Esophagus mucosa (tissue), 1 donor: ENCODE measurements at places on chromosomes 3 and 15. TPM values are rescaled to one million over a fixed set of nuclear protein-coding genes. Genes with fewer than 3 reads are reported as not detected.

DNA sequence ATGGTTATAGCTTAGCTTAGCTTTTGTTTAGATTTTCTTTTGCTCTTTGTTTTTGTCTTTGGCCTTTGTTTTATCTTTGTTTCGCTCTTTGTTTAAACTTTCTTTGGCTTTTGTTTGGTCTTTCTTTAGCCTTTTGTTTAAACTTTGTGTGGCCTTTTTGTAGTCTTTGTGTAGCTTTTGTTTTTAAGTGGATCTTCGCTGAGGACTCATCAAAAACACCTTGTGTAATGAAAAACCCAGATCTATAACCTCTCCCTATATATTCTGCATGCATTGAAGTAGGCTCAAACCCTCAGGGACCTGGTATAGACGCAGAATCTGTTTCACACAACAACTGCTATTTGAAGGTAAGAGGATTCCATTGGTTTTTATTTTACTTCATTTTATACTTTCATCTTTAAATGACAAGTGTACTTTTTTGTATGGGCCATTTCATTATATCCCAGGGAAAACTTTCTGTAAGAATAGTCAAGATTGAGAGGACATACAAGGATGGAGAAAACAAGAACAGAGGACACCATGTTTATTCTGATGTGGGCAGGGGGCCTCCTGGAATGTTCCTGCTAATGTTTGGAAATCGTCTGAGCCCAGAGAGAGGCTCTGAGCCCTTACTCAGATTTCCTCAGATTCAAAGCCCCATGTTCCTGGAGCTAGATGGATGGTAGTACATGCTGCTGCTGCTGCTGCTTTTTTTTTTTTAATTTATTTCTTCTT, at the start of gene MOBP:
TSS of gene MOBP (plus strand) at position 287 of the 714 bp plus-strand sequence. CDS start 34,390 bp downstream, outside the sequence.
- no peak for ATAC-seq

DNA sequence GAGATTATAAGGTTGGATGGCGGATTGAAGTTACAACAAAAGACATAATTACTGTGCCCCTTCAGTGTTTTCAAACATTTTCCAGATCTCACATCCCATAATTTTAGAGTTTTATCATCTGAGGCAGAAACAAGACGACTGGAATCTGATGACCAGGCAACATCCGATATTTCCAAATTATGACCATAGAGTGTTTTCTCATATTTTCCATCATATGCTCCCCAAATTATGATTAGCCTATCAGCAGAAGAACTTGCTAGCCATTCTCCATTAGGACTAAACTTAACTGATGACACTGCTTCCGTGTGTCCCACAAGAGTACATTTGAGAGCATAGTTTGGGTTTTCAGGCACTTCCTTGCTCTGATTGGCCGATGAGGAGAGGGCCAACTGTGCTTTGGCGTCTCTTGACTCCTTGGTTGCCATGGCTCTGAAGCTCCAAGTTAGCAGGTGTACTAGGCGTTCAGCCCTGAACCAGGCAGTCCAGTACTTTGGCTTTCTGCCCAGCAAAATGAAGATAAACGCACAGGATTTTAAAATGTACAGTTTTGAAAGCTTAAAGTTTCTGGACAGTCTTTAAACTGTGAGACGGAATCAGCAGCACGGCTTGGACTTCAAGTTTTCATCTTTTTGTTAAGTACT, 638 bp downstream of the WDR5B start:
- ATAC-seq, result peak; percentile 62

DNA sequence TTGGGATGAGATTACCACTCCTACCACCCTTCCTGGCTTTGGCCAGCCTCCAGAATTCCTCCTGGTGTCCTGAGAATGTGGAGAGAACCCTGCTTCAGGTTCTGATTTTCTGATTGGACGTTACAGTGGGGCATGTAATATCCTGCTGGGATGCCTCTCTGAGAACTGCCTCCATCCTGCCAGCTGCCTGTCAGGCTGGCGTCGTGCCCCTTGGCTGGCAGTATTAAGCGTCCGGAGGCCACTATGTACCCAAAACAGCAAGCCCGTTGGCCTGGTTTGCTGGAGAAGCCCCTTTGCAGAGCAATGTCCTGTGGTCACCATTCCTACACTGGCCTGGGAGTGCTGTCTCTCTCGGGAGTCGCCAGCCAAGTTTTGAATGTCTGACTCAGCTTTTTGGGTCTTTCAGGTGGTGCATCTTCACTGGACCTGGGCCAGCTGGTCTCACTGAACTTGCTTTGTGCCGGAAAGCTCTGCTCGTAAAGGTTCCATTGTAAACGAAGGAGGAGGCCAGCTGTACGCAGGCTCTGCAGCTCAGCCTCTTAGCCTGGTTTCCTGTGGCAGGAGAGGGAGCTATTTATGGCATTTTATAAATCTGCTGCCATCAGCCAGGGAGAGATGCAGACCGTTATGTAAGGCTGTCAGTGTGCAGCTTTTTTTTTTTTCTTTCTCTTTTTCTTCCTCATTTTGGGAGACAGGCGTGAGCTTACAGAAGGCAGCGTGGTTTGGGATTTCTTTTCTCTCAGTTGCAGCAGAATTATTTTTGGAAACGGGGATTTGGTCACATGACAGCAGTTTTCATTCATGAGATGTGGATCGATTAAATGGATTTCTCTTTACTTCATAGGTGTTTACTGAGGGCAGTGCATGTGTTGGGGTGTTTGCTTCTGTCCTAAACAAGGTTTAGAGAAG, 19.0 kb upstream of the TRAK1 start:
- peak; percentile 59 for ATAC-seq

DNA sequence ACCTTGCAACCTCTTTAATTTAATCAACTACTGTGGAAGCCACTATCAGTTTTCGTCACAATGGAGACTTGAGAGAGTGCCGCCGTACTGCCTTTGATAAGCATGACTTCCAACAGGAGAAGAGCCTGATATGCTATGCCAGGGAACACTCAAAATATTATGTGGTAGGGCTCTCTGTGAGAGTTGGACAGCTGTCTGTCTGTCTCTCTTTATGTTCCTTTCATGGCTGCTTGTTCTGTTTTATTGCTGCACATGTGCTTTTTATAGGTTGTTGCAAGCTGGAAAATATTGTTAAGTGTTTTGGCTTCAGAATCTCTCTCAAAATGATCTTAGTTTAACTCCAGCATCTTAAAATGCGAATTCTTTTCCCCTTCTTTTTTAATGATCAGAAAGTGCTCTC, 249.4 kb upstream of the RARB start:
- ATAC-seq, result no peak

- peak; percentile 70 for ATAC-seq
Observed at GRCh38 chr3:139561959-139562676, 22.6 kb upstream of the RBP1 start.

DNA sequence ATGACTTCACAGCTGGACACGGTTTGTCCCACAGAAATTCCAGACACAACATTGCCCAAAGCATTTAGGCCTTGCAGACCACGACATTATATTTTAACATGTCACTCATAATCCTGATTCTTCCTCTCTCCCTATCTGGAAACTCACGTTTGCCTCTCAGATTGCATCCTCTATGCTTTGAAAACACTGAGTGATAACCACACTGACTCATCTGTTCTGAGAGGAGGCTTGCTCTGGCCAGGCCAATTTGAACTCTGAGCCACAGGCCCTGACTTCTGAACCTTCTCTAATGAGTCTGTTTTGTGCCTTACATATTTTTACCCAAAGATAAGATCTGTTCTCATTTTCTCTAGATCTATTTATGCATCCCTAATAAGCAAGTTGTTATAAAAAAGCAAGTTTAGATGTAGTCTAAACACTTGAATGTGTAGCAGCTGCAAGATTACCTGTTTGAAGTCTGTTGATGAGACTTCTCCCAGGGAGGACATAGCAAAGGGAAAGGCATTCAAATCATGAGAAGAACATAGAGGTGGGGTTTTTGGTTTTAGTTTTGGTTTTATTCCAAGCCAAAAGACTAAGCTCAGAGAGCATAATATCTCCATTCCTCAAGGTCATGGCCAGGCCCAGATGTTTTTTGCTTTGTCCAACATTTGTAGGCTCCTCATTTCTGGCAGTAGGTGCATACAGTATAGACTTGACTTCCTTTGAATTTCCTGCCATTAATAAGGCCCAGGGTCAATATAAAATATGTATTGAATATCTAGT, 234.4 kb upstream of the LRTM1 start:
- no peak for ATAC-seq

- no peak for ATAC-seq
Observed at GRCh38 chr3:160883373-160883772, 127.3 kb downstream of the PPM1L start.

GRCh38 chr3:41893977-41894376, 67.9 kb downstream of the ULK4 start:
- ATAC-seq, result no peak

GRCh38 chr3:147119989-147120388, 286.4 kb downstream of the ZIC4 start:
- ATAC-seq, result no peak

GRCh38 chr3:184746131-184747120, 34.6 kb upstream of the MAGEF1 start:
- peak; percentile 14 for ATAC-seq

GRCh38 chr3:147369231-147369630, 37.1 kb downstream of the ZIC4 start:
- no peak for ATAC-seq

- peak; percentile 82 for ATAC-seq
Observed at GRCh38 chr15:85407421-85408269, 27.2 kb downstream of the AKAP13 start.

DNA sequence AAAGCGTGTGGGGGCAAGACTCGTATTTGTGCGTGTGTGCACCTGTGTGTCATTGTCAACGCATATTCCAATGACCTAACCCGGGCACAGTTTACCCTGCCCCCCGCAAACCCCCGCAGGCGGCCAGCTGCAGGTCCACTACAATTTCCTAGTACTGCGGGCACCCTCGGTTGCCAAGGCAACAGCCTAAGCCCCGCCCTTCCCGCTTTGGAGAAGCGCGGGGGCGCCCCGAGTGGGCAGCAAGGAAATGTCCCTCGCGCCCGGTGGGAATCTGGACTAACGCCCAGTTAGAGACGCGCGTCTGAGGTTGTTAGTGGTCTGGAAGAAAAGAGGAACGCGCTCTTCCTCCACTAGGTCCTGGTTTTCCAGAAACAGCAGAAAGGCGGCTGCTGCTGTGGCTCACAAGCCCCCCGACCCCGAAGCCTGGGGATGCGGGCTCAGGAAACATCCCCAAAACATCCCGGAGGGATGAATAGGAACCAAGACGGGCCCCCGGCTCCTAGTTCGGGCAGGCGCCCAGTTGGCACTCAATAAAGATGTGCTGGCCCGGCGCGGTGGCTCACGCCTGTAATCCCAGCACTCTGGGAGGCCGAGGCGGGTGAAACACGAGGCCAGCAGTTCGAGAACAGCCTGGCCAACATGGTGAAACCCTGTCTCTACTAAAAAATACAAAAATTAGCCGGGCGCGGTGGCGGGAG, 1.1 kb downstream of the ABHD14A start:
- ATAC-seq, result no peak

- no peak for ATAC-seq
Observed at GRCh38 chr3:22361521-22361920, 610.5 kb upstream of the ZNF385D start.

DNA sequence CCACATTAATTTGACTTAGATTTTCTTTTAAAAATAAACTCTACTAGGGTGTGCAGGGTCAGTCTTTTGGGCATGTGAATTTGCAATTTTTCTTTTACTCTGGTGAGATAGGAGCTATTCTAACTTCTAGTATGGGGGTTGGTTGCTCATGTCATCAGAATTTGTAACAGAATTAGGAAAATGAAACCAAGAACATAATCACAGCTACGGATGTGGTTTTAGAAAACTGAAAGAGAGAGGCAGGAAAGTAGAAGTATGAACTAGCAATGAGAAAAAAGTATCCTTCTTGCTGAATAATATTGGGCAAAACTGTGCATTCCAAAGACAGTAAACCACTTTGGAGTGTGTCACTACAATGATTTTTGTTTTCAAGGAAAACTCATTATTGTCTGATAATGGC, 43.3 kb downstream of the ADPGK start:
- ATAC-seq, result no peak

GRCh38 chr15:66778314-66778665, 76.3 kb downstream of the SMAD6 start:
- no peak for ATAC-seq

- no peak for ATAC-seq
Observed at GRCh38 chr3:117548600-117548999, 839.0 kb downstream of the TUSC7 start.

- ATAC-seq, result peak; percentile 57
Observed at GRCh38 chr15:43775411-43775965, 1.3 kb downstream of the ELL3 start.

DNA sequence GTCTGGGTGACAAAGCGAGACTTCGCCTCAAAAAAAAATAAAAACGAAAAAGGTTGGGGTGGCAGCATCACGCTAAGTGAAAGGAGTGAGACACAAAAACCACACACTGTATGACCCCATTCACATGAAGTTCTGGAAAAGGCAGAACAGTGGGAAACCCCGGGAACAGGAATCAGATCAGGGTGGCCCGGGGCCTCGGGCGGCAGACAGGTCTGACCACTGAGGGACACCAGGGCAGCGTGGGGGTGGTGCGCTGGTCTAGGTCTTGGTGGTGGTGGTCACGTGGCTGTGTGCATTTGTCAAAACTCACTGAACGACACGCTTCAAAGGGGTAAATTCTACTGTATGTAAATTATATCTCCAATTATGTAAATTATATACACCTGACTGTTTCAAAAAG, 79.7 kb upstream of the PRR20G start:
- ATAC-seq, result no peak

DNA sequence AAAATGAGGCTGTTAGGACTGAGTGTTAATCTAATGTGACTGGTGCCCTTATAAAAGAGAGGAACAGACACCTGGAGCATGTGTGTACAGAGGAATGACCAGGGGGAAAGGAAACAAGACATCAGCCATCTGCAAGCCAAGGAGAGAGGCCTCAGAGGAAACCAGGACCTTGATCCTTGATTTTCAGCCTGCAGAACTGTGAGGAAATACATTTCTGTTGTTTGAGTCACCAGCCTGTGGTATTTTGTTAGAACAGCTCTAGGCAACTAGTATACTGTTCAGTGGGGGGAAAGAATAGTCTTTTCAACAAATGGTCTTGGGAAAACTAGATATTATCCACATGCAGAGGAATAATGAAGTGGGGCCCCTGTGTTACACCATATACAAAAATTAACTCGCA, 80.6 kb downstream of the CCR1 start:
- ATAC-seq, result no peak

DNA sequence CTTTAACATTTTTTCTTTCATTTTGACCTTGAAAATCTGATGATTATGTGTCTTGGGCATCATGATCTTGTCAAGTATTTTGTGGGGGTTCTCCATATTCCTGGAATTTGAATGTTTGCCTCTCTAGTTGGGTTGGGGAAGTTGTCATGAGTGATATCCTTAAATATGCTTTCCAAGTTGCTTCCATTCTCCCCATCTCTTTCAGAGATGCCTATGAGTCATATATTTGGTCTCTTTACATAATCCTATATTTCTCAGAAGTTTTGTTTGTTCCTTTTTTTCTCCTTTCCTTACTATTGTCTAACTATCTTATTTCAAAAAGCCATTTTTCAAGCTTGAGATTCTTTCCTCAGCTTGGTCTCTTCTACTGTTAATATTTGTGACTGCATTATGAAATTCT, 69.0 kb upstream of the CCDC80 start:
- no peak for ATAC-seq

The TLR9 gene
- total RNA-seq, result 0.04 TPM

The LIPC gene
- not detected for total RNA-seq

The C3orf22 gene
- not detected for total RNA-seq

The TM4SF18 gene
- 0.76 TPM for total RNA-seq

The CMTM8 gene
- total RNA-seq, result 1.00 TPM

The KIF23 gene
- 16.0 TPM for total RNA-seq

The OR5K2 gene
- total RNA-seq, result not detected

The ATP13A5 gene
- total RNA-seq, result 0.12 TPM

The CAMK2N2 gene
- 0.24 TPM for total RNA-seq

The ERICH6 gene
- total RNA-seq, result not detected

The CCDC14 gene
- 11.8 TPM for total RNA-seq

The CHRNB4 gene
- total RNA-seq, result 0.72 TPM
